ENCODE measurements at places on chromosomes 5 and 9.

- DNase-seq, result no peak
Observed at GRCh38 chr5:113789769-113790168, 276.3 kb downstream of the YTHDC2 start.

DNA sequence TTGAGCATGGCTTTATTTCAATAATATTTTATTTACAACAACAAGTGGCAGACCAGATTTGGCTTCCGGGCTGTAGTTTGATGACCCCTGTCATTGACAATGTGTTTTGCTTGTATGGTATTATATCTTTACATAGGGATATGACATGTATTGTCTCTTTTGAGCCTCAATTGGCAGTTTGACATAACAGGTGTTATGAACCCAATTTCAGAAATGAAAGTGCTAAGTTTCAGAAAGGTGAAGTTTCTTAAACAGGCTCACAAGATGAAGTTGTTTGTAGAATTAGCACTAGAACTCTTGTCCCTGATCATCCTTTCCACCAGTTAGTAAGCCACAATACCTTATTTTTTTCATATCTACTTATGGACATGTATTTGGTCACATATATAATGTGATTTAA, 303.0 kb upstream of the GRIA1 start:
- DNase-seq, result no peak

DNA sequence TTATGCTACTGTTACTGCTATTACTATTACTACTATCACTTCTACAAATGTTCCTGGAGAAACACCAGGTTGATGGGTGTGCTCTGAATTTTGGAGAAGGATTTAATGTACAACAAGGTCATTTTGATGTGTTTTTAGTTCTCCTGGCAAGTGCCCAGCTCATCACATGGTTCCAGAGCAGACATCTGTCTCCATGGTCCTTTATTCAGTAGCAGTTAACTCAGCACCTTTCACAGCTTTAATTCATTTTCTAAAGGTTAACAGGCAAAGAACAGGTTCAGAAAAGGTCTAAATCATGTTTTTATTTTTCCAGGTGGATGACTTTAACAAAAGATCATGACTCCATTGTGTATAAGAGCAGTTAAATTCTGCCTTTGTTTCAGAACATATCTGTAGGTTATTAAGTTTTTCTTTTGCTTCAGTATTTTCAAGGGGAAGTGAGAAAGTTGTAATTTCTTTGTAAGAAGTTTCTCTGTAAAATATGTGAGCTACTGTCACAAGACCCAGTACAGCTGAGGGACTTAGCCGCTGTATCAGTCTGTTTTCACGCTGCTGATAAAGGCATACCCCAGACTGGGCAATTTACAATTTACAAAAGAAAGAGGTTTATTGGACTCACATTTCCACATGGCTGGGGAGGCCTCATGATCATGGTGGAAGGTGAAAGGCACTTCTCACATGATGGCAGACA, 41.9 kb downstream of the MTRR start:
- no peak for DNase-seq

DNA sequence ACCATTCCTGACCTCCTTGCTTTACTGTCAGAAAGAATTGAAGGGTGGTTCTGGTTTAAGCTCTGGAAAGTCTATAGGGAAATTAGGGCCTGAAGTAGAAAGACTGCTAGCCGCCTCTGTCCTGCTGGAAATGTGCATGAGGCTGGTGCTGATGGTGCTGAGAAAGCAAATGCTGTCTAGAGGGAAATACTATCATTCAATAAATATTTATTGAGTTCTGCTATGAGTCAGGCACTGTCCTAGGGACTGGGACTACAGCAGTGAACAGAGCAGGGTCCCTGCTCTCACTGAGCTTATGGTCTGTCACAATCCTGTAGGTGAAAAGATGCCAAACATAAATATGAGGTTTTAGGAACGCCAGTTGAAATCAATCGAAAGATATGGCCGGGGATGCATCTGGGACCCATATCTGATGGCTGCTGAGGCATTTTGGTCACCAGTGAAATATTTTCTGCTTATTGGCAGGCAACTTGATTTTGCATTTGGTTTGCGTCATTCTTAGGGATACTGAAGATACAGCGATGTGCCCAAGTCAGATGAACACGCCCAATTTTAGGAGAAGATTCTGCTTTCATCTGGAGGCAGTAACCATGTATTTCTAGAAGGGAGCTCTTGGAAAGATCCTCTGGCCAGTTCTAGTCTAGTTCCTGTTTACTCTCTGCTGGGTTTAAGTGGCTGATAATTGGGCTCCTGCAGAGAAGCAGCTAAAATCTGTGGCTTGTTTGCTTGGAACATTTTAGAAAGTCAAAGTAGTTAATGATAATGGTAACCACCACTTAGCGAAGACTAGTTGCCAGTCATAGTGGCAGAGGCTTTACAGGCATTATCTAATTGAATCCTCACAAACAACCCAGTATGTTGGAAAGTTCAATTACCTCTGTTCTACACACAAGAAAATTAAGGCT, 73.3 kb downstream of the INSYN2B start:
- DNase-seq, result no peak

DNA sequence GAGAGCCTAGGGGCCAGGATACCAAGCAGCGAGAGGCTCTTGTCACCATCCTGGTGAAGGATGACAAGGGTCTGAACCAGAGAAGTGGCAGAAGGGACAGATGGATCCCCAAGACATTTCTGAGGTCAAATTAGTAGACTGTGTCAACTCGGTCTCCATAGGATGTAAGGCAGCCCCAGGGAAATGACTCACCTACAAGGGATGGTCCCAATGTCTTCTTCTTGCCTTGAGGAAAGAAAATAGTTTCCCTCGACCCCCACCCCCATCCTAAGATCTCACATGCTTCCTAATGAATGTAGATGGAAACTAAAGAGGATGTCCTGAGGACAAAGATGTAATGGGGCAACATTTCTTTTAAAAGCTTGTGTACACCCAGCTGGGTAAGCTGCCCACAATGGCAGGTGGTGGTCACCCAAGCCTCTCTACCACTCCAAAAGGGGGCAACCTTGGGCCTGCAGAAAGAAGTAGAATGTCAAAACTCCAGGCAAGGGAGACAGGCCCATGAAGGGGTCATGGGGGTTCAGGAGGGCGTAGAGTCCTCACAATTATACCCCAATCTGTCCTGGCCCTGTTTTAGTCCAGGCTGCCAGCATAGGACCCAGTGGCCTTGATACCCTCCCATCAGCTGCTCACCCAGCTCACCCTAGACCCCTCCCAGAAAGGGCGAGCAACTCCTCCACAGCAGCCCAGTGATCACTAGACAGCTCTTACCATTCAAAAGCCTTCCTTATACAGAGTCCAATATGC, 187.4 kb downstream of the ACTL7B start:
- DNase-seq, result no peak
